ENCODE measurements at places on chromosomes 6 and 20. TPM values are rescaled to one million over a fixed set of nuclear protein-coding genes. Genes with fewer than 3 reads are reported as not detected.

DNA sequence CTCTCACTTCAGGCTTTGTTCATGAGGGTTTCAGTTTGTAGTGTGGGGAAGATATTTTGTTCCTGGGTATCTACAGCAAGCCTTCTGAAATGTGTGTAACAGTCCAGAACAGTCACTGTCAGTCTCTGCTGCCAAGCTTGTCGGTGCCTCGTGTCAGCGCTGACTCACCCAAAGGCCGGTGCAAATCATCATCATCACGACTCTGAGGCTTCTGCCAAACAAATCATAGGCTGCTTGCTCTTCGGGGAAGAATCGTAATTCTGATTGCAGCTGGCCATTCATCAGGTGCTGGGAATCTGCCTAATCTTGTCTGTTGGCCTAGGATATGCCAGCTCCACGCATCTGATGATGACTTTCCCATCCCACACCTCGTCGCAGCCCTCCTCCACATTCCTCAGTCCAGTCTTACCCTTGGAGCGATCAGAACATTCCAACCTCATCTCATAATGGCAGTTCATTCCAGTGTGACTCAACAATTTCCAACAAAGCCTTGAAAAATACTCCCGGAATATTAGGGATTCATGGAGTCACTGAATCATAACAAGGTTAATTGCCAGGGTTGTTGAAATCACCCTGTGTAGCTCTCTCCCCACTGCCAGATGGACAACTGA is 40.9 kb downstream of the ALDH8A1 start:
- peaks cover 4% of the 10 kb centered on the region for H3K4me1 ChIP-seq
- no peaks in the 10 kb centered on the region for H3K27me3 ChIP-seq
- H3K27ac ChIP-seq: peak overlapping the region; percentile 73

DNA sequence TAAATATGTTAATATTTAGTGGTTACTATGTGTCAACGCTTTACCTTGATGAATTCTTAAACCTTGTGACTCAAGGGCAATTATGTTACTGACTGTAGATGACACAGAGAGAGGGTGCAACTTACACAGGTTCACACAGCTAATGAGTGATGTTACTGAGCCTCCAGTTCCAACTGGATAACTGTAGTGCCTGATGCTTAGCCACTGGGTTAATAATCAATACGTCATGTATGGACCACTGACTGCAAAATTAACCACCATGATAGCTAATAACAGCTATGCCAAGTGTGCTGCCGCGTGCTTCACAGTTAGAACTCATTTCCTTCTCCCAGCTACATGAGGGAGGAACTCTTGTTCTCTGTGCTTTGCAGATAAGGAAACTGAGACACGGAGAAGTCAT is 45.4 kb downstream of the SIRPA start:
- no peak overlapping the region for H3K4me3 ChIP-seq
- H3K27ac ChIP-seq: no peak overlapping the region
- no peak for DNase-seq
- H3K4me1 ChIP-seq: no peaks in the 10 kb centered on the region
- H3K36me3 ChIP-seq: no peaks in the 10 kb centered on the region

- H3K4me1 ChIP-seq: no peaks in the 10 kb centered on the region
- no peaks in the 10 kb centered on the region for H3K36me3 ChIP-seq
- H3K27ac ChIP-seq: no peak overlapping the region
- H3K27me3 ChIP-seq: peaks cover 3% of the 10 kb centered on the region
Measured at GRCh38 chr20:63475209-63475608, 2.8 kb upstream of the KCNQ2 start.

Gene RIPOR2
- total RNA-seq: 106 TPM

- H3K27ac ChIP-seq: no peak overlapping the region
- H3K4me1 ChIP-seq: no peaks in the 10 kb centered on the region
- DNase-seq: no peak
- H3K4me3 ChIP-seq: no peak overlapping the region
- no peaks in the 10 kb centered on the region for H3K36me3 ChIP-seq
Measured at GRCh38 chr6:83702077-83702476, 6.8 kb downstream of the SNAP91 start.

Gene IYD
- not detected for total RNA-seq

Gene TMEM244
- total RNA-seq: not detected

Gene GTSF1L
- total RNA-seq: not detected

GRCh38 chr20:44125332-44126127 is 61.5 kb downstream of the JPH2 start:
- H3K27ac ChIP-seq: peak overlapping the region; percentile 31
- H3K36me3 ChIP-seq: no peaks in the 10 kb centered on the region
- no peak overlapping the region for H3K4me3 ChIP-seq
- no peak for DNase-seq
- peaks cover 5% of the 10 kb centered on the region for H3K4me1 ChIP-seq
- no peaks in the 10 kb centered on the region for H3K27me3 ChIP-seq

Gene ECT2L
- 0.51 TPM for total RNA-seq

Gene ADGRG6
- total RNA-seq: 7.1 TPM

Gene HLA-DQB2
- total RNA-seq: 0.41 TPM

Gene MOG
- total RNA-seq: not detected

Gene APOM
- 2.6 TPM for total RNA-seq

Gene SLC26A8
- not detected for total RNA-seq

DNA sequence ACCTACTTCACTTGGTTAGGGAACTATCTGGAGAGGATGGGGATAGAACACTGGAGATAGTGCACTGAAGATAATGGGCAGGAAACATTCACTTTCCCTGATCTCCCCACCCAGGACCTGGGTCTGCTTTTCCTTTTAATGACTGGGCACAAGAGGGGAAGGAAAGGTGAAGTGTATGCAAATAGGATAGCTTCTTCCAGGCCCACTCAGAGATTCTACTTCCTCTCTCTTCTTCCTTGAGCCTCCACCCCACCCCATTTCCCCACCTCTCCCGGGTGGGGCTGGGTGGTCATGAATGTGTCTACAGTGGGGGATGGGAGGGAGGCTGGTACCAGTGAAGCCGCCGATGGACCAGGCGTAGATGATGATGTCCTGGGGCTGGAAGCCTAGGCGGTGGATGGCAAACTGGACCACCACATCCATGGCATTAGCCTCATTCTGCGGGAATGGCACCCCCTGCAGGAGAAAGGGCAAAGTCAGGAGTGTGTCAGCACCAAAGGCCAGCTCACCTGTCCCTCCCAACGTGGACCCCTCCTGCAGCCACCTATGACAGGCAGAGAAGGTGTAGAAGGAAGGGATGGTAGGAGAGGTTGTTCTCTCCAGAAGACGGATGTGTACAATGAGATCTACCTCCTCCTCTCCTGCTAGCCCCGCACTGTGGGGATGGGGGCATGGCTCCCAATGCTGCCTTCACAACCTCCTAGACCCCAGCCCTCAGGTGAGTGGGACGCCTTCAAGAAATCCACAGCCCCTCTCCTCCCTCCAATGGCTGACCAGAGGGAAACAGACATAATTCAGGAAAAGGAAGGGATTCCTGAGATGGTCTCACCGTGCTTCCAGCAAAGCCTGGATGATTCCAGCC is 8.6 kb upstream of the LY6G5C start:
- H3K27me3 ChIP-seq: no peaks in the 10 kb centered on the region
- no peaks in the 10 kb centered on the region for H3K36me3 ChIP-seq
- H3K27ac ChIP-seq: peak overlapping the region; percentile 40
- no peak for DNase-seq

- DNase-seq: peak; percentile 68
- no peaks in the 10 kb centered on the region for H3K4me1 ChIP-seq
- H3K27me3 ChIP-seq: no peaks in the 10 kb centered on the region
- peak overlapping the region; percentile 100 for H3K27ac ChIP-seq
- H3K36me3 ChIP-seq: no peaks in the 10 kb centered on the region
Measured at GRCh38 chr6:156778454-156779205, 1.5 kb downstream of the ARID1B start.

Gene MMP24
- 2.6 TPM for total RNA-seq

Gene TMC2
- total RNA-seq: not detected

DNA sequence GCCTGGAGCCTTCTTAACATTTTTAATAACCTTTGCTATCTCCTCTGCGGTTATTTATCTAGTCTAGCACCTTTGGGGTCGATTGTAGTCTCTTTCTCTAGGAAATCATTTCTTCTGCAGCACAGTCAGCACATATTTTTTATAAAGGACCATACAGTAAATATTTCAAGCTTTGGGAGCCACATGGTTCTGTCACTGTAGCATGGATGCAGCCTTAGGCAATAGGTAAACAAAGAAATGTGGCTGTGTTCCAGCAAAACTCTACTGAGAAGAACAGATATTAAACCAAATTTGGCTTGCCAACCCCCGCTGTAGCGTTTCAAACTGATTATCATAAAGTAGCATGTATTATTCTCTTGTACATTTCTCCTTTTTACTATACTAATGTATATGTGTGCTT is 95.7 kb downstream of the SLC23A2 start:
- no peaks in the 10 kb centered on the region for H3K4me1 ChIP-seq
- no peak overlapping the region for H3K27ac ChIP-seq
- no peaks in the 10 kb centered on the region for H3K36me3 ChIP-seq

Gene RHAG
- not detected for total RNA-seq

Gene SRF
- 18.2 TPM for total RNA-seq

DNA sequence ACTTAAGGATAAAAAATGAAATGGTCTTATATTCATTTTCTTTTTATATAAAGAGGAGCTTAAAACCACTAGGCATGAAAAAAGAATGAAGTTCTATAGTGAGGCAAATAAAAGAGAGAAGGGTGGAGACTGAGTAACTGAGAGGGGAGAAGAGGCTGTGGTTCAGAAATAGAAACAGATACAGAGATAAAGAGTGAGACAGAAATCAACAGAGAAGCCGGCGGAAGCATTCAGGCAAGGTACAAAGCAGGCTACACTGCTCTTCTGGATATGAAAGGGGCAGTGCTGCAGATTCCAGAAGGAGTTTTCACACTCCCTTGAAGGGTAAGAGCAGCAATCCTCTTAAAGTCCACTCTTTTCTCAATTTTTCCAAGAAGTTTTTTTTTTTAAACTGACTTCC is 29.9 kb downstream of the NFATC2 start:
- no peak overlapping the region for H3K4me3 ChIP-seq
- DNase-seq: no peak
- H3K36me3 ChIP-seq: no peaks in the 10 kb centered on the region
- no peaks in the 10 kb centered on the region for H3K27me3 ChIP-seq
- H3K4me1 ChIP-seq: no peaks in the 10 kb centered on the region

- no peak overlapping the region for H3K4me3 ChIP-seq
- no peaks in the 10 kb centered on the region for H3K27me3 ChIP-seq
- no peaks in the 10 kb centered on the region for H3K36me3 ChIP-seq
- H3K4me1 ChIP-seq: no peaks in the 10 kb centered on the region
Measured at GRCh38 chr6:16789329-16790038, 28.2 kb upstream of the ATXN1 start.

GRCh38 chr6:122753688-122754056 is 25.8 kb upstream of the FABP7 start:
- H3K27ac ChIP-seq: peak overlapping the region; percentile 36
- peak overlapping the region; percentile 13 for H3K4me3 ChIP-seq
- H3K36me3 ChIP-seq: no peaks in the 10 kb centered on the region
- H3K4me1 ChIP-seq: no peaks in the 10 kb centered on the region
- no peaks in the 10 kb centered on the region for H3K27me3 ChIP-seq

- no peaks in the 10 kb centered on the region for H3K4me1 ChIP-seq
- no peak for DNase-seq
- no peaks in the 10 kb centered on the region for H3K36me3 ChIP-seq
- H3K4me3 ChIP-seq: no peak overlapping the region
- no peak overlapping the region for H3K27ac ChIP-seq
Measured at GRCh38 chr6:149951626-149952025, 9.8 kb downstream of the ULBP2 start.

DNA sequence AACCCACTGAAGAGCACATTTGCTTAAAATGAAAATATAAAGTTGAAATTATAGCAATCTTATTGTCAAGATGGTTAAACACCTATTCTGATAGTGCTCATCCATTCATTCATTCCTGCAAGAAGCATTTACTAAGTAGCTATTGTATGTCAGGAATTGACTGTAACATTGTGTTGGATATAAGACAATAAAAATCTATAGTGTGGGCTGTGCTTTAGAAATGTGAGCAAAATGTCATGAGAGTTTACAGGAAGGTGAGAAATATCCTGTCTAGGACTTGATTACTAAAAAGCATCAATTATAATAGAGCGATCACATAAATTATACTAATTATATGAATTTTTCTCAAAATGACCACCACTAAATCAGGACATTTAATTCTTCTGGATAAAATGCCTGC is 123.0 kb downstream of the HAO1 start:
- no peak overlapping the region for H3K4me3 ChIP-seq
- H3K27ac ChIP-seq: no peak overlapping the region
- H3K27me3 ChIP-seq: no peaks in the 10 kb centered on the region
- no peaks in the 10 kb centered on the region for H3K36me3 ChIP-seq

Gene OPN5
- not detected for total RNA-seq

DNA sequence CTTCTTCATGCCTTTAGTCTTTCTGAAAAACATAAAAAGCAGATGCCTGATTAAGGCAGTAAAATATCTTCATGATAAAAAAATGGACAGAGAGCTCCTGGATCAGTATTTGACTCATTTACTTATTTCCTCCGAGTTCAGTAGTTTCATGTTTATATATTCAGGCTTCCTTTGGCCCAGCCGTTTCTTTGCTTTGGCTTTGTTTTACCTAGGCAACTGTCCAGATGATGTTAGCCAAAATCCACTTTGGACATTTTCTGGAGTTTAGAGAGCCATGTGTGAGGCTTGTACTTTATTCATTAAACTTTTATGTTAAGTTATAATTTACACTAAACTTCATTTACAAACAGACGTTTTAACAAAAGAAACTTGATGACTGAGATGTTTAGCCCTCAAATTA is 307.1 kb upstream of the RSPO3 start:
- H3K4me1 ChIP-seq: peaks cover 7% of the 10 kb centered on the region
- no peaks in the 10 kb centered on the region for H3K27me3 ChIP-seq
- no peak overlapping the region for H3K4me3 ChIP-seq
- no peaks in the 10 kb centered on the region for H3K36me3 ChIP-seq
- H3K27ac ChIP-seq: peak overlapping the region; percentile 45

DNA sequence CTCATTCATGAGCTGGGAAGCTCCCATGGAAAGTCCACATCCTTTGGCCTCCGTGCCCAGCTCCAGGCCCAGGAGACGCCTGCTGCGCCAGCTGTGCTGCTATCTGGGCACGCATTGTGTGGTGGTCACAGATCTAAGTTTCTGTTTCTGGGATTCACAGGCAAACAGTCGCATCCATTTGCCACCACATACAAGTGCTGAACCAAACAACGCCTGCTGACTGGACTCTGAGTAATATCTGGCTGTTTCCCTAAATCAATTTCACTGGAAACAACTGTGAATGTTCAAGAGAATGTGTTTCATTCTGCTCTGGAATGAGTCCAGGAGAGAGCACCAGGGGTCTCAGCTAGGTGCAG is 45.5 kb downstream of the IRF4 start:
- H3K4me3 ChIP-seq: no peak overlapping the region
- no peaks in the 10 kb centered on the region for H3K27me3 ChIP-seq
- no peaks in the 10 kb centered on the region for H3K36me3 ChIP-seq
- no peak overlapping the region for H3K27ac ChIP-seq
- H3K4me1 ChIP-seq: no peaks in the 10 kb centered on the region

- no peaks in the 10 kb centered on the region for H3K27me3 ChIP-seq
- H3K4me1 ChIP-seq: no peaks in the 10 kb centered on the region
- H3K36me3 ChIP-seq: no peaks in the 10 kb centered on the region
- no peak overlapping the region for H3K4me3 ChIP-seq
- DNase-seq: no peak
- no peak overlapping the region for H3K27ac ChIP-seq
Measured at GRCh38 chr6:131597446-131597845, 24.4 kb downstream of the ARG1 start.

- peaks cover 11% of the 10 kb centered on the region for H3K4me1 ChIP-seq
- H3K4me3 ChIP-seq: no peak overlapping the region
- no peaks in the 10 kb centered on the region for H3K36me3 ChIP-seq
- no peak for DNase-seq
- H3K27me3 ChIP-seq: peaks cover 7% of the 10 kb centered on the region
- H3K27ac ChIP-seq: no peak overlapping the region
Measured at GRCh38 chr20:46305331-46305972, 2.8 kb downstream of the CDH22 start.

Data from uterus (tissue), 4 donors.